ENCODE measurements at places on chromosomes 6 and 20.

DNA sequence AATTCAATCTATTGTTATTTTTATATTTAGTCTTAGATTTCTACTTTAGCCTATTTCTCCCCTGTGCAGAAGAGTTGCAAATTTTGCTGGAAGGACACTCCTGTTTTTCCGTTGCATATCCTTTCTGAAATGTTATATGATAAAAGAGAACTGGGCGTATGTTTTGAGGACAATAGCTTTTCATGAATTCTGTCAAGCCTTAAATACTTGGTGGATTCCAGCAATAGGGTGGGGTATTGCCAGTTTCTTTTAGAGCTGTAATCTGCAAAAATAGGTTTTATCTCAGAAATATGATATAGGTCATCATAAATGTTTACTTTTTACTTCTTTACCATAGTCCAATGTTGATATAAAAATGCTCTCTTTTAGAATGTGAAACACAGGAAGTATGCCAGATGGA lies 42.0 kb downstream of the VTA1 start:
- DNase-seq = no peak

GRCh38 chr6:119076576-119077390 lies 1.7 kb downstream of the FAM184A start:
- DNase-seq = no peak

DNA sequence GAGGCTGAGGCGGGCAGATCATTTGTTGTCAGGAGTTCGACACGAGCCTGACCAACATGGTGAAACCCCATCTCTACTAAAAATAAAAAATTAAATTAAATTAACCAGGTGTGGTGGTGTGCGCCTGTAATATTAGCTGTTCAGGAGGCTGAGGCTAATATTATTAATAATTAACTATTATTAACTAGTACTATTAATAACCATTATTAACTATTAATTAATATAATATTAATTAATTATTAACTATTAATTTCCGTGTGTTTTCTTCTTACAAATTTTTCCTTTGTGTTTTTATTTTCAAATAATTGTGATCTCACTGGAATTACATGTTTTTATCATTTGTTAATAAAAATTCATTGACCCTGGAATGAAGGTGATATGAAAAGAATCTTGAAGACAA lies 557.4 kb upstream of the ADGRB3 start:
- DNase-seq = no peak

- DNase-seq = no peak
These were observed 217.0 kb downstream of the ADGRG6 start for GRCh38 chr6:142518761-142519160.

- DNase-seq = no peak
These were observed 84.7 kb downstream of the SASH1 start for GRCh38 chr6:148427333-148427732.
